Activated CD4-positive, alpha-beta T cell treated with anti-CD3 and anti-CD28 coated beads for 36 hours (primary cell): ENCODE measurements at places on chromosomes 7 and 10.

DNA sequence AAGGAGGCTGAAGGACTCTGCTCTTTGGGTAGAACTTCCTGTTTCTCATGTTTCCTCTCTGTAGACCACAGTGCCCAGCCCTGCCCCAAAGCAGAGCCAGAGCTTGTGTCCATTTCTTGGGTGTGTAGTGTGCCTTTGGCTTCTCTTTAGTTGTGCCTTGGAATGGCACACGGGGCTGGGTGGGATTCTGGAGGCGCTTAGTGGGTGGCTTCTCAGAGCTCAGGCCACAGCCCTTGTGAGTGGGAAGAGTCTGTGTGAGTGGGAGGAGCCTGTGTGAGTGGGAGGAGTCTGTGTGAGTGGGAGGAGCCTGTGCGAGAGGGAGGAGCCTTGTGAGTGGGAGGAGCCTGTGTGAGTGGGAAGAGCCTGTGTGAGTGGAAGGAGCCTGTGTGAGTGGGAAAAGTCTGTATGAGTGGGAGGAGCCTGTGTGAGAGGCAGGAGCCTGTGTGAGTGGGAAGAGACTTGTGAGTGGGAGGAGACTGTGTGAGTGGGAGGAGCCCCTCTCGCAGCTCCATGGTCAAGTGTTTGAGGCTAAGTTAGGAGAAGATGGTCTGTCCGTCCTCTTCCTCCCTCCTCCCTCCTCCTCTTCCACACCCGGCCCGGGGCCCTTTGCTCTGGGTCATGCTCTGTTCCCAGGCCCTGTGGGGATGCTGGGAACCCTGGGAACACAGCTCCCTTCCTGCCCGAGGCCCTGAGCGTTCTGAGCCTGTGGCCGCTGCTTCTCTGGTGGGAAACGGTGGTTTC is 153.0 kb downstream of the GRK5 start:
- peak; percentile 21 for DNase-seq

DNA sequence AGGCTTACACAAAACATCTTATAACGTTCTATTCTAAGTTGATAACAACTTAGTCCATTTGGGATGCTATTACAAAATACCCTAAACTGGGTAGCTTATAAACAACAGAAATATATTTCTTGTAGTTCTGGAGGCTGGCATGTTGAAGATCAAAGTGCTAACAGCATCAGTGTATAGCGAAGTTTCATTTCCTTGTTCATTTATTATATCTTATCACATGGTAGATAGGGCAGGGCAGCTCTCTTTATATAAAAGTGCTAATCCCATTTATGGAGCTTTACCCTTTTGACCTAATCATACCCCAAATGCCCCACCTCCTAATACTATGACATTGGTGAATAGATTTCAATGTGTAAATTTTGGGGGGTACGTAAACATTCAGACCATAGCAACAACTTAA is 6.3 kb downstream of the CASP7 start:
- no peak for DNase-seq

GRCh38 chr10:129021594-129022304 is 445.3 kb upstream of the MGMT start:
- DNase-seq = no peak

DNA sequence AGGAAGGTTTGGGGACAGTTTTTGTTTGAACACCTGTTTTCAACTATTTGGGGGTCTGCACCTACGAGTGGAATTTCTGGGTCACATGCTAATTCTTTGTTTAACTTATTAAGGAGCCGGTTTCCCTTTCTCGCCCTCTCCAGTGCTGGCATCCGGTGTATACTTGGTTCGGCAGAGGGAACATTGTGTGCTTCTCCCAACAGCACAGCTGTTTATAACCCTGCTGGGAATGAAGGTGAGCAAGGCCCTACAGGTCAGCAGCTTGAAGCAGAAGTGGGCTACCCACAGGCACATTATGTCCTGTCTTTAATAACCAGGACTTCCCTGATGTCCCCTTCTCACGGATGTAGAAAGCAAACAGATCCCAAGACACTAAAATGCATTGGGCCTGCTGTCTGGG is 87.5 kb upstream of the PDCD4 start:
- no peak for DNase-seq

- no peak for DNase-seq
These were observed 114.9 kb upstream of the RHEB start for GRCh38 chr7:151634643-151635042.
